M059J (cell line): ENCODE measurements at places on chromosomes 1 and 21. TPM values are rescaled to one million over a fixed set of nuclear protein-coding genes. Genes with fewer than 3 reads are reported as not detected.

DNA sequence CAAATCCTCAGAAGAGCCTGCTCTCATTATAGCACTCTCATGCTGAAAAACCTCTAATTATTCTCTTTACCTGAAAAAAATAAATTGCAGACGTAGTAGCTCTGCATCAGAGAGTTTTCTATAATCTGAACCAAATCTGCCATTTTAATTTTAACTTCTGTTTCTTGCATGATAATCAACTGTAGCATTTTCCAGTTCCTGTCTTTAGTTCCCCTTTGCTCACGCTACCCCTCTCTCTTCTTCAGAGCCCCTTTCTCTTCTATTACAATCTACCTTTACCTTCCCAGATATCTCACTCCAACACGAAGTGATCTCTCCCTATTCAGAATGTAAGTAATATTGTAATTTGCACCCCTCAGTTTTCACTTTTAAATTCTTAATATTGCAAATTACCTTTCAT, 31.4 kb downstream of the FMO1 start:
- DNase-seq = no peak

Gene TRMT13
- total RNA-seq = 4.4 and 12.2 TPM in 2 replicates

GRCh38 chr1:211900441-211900840, 69.9 kb upstream of the LPGAT1 start:
- no peak for DNase-seq

DNA sequence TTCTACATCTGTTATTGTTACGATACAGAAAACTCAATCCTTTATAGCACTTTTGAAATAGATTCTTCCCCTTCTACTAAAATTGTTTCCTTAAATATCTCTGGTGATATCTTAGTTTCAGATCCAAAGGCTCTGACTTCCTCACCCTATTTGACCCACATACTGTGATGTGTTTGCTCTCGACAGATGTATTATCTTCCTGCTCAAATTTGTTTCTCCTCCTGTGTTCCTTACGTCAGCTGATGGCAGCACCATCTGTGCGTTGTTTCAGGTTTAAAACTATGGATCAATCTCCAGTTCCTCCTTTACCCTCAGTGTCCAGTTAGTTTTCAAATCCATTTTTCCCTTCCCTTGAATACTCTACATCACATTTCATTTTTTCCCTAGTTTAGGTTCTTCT, 274.4 kb downstream of the RYR2 start:
- no peak for DNase-seq

DNA sequence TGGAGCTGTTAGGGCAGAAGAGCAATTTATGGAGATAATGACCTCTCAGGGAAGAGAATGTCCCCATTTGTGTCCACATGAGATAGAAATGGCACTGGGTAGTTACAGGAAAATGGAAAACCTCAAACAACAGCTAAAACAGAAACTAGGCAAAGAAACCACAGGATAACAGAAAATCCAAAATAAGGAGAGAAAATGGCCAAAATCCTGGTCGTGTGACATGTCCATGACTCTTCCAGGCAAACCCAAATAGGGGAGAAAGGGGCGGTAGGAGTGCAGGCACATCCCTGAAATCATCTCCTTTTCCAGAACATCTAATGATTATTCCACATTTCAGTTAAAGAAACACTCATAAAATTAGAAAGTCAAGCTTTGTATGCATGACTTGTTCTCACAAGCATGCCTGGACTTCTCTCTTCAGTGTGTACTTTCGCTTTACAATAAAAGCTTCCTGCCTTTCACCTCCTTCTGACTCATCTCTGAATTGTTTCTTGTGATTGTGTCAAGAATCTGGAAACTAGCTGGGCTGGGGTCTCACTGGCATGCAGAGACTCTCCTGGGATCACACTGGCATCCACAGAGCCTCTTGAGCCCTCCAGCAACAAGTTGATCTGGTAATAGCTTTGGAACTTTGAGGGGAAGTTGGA, 171.4 kb upstream of the ZP4 start:
- DNase-seq = peak; percentile 35

GRCh38 chr21:38954588-38955004, 148.9 kb downstream of the ETS2 start:
- DNase-seq = no peak

DNA sequence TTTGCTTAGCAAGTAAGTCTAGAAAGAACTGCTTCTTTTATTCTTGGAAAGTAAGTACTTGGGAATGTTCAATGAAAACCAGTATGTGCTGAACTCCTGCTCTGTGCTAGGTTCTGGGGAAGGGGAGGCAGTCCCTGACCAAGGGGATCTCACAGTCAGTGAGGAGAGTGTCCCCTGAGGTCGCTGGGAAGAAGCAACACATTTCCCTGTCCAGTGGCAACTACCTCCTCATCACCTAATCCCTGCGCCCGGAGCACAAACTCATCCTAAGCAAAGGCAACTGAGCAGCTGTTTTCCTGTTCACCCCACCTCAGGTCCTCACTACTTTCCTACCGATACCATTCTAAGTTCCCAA, 61.7 kb upstream of the ANGPTL1 start:
- DNase-seq = no peak

DNA sequence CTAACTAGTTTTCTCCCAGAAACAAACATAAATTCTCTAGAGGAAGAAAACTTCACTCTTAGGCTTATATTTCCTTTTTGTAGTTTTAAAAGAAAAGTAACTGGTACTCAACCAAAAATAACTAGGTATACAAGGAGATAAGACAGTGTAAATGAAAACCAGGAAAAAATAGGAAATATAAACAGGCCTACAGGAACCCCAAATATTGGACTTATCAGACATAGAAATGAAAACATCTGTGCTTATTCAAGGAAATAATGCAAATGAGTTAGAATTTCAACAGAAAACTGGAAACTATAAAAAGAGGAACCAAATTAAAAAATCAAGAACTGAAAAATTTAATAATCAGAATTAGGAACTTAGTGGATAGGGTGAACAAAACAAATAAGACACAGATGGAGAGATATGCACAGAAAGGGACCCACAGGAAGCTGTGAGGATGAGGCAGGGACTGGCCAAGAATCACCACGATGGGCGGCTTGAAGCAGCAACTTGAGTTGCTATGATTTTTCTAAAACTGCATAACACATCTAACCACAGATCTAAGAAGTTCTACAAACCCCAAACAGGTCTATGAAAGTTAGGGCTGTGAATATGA, 67.5 kb upstream of the ACTRT2 start:
- DNase-seq = no peak

DNA sequence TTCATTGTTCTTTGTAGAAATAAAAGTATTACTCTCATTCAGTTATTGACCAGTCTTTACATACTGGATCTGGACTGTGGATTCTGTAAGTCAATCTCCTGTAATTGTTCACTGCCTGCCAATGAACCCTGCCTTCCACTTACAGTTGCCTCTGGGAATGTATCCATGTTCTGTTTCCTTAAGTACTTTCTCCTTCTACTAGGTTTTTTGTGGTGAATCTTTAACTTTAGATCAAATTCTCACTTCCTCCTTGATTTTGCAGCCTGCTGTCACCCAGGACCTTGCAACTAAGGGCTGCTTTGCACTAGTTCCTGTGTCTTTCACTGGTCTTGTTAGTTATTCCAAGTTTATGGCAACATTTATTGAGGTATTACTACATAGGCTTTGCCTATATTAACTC, 28.2 kb upstream of the ANKRD13C start:
- no peak for DNase-seq

- no peak for DNase-seq
Measured at GRCh38 chr1:25072461-25072860, 142.4 kb upstream of the RUNX3 start.
